ENCODE measurements at places on chromosomes 12 and 14.

DNA sequence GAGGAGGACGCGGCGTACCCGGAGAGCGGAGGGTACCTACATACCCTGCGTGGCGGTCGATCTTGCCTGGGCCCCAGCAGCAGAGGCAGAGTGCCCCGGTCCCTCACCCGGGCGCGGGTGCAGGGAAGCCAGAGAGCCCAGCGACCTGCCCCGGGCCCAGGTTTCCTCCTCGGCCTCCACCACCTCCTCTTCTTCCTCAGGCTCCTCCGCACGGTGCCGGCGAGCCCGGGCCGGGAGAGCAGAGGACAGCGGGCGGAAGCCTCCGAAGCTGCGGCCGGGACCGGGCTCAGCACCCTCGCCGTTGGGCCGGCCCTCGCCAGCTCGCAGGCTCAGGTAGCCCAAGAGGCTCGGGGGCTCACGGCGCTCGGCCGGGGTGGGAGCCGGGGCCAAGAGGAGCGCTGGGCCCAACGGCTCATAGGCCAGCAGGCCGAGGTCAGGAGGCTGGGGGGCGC is 6.6 kb downstream of the ZNF219 start:
- DNase-seq, result no peak

DNA sequence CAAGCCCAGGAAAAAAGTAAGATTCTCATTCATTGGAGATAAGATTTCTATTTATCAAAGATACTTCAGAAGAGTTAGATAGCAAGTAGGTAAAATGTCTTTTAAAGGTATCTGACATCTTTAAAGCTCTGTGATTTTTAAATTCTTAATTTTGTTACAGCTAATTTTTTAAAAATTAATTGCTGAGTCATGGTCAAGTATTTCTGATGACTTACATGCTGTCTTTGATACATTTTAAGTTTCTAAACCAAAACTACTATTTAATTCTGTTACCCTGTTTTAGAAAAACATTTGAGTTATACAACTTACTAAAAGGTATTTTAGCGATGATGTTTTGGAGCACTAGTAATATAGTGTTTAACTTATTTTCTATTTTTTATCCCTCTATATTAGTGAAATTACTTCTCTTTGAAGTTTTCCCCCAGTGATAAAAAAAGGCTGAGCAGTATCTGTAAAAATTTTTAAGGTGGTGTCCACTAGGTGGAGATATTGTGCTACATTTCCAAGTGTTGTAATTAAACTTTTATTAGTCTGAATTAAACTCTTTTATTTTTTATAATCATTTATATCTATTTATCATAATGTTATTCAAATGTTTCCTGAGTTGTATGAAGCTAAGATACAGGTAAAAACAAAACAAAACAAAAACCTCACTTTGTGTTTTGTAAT is 11.5 kb downstream of the ALG10 start:
- no peak for DNase-seq

DNA sequence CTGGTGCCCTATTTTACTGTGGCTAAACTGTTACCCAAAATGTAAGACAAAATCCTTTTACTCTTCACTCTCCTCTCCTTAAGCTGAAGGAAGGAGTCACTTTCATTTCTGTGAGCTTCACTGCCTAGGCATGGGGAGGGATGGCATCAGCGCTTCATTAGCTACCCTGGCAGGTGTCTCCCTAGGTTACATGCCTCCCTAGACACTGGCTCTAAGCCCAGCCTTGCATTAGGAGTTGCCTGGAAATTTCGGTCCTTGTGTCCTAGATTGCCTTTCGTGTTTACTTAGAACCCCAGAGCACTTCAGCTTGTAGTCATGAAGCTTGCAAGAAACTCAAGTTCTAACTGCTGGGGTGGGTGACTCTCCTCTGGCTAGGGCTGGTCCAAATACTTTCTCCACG is 520.5 kb upstream of the STXBP6 start:
- DNase-seq, result no peak

GRCh38 chr14:97581016-97581415 is 783.8 kb downstream of the VRK1 start:
- DNase-seq, result peak; percentile 38

DNA sequence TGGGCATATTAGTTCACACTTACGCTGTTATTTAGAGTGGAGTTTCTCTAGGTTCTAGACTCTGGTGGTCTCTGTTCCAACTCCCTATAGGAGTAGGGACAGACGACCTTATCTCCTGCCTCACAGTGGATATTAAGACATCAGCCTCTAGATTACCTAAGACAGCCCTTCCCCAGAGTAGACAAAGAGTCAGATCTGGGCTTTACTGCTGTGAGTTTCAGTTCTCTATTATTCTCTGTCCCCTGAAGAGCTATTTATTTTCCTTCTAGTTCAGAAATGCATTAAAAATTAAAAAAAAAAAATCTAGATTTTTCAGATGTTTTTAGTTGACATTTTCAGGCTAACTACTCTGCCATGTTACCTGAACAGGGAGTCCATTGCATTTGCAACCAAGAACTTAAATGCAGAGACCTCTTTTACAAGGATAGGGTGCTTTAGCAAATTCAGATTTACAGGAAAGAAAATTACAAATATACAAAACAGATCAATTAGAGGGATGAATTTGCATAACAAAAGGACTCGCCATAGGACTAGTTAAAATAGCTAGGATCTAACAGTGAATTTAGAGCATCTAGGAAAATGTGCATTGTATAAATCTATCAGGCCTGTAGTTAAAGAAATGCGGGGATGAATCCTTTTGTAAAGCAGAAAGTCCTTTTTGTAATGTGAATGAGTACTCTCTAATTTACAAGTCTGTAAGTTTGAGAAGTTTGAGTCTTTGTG is 381.4 kb downstream of the APAF1 start:
- no peak for DNase-seq

- DNase-seq, result no peak
Measured at GRCh38 chr14:89179891-89180404, 237.1 kb downstream of the FOXN3 start.

DNA sequence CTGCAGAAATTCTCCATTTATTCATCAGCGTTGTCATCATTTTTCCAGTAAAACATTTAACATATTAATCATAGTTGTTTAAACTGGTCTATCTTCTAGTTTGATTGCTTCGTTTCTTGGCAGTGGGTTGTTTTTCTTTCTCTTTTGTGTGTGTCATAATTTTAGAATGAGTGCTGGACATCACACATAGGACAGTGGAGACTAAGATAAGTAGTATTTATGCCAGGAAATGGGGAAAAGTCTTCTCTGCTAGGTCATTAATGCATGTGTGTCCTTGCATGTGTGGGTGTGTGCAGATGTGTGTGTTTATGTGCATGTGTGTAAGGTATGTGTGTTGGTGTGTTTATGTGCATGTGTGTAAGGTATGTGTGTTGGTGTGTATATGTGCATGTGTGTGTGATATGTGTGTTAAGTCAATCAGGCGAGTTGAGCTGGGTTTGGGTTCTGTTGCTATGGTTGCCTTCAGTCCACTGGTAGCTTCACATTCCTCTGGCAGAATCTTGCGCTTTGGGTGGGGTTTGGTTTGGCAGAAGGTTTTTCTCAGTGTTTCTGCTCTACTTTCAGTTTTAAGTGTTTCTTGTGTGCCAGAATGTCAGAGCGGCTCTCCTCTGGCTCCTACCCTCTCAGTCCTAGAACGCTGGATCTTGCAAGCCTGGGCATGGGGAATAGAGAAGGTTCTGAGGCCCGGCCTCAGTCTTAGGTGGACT is 7.8 kb upstream of the ADGRD1 start:
- DNase-seq, result no peak

- no peak for DNase-seq
Measured at GRCh38 chr14:36226164-36226563, 49.6 kb upstream of the PTCSC3 start.
